ENCODE measurements at places on chromosomes 12 and 14.

DNA sequence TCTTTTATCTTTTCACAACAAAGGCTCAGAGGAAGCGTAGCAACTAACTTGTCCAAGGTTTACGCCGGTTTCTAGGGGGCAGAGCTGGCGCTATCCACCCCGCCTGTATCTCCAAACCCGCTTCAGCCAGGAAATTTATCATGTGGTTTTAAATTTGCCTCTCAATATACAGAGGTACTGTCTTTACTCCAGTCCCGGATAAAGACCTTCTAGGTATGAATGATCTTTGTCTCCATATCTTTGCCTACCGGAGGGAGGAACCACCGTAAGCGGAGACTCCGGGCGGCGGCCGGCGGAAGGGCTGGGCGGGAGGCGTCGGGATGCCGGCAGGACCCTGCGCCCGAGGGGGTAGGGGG lies 693 bp upstream of the RIMKLB start:
- no peak for DNase-seq

- no peak for DNase-seq
Observed at GRCh38 chr12:118842866-118843265, 138.5 kb upstream of the SRRM4 start.

- no peak for DNase-seq
Observed at GRCh38 chr12:78865516-78865915, 942 bp downstream of the SYT1 start.

DNA sequence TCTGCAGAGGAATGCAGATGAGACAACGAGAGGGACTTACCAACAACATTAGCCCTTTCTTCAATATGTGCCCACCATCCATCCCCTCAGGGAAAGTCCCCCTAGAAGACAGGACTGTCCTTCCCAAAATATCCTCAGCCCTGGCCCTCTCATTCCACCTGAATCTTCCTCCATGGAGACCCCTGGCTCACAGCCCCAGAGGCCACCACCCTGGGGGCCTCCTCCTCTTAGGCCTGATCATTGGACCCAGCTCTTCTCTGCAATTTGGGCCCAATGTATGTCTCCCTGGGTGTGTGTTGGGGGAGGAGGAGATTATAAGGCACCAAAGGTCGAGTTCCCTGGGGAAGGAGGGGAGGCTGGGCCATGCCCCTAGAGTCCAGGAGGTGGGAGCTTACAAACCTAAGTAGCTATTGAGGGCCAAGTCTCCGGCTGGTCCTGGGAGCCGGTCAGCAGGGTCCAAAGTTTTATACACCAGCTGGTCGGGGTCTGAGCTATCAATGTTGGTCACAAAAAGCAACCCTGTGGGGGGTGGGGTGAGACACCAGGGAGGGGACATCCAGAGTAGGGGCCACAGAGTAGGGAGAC lies 8.1 kb downstream of the ITGA7 start:
- no peak for DNase-seq

DNA sequence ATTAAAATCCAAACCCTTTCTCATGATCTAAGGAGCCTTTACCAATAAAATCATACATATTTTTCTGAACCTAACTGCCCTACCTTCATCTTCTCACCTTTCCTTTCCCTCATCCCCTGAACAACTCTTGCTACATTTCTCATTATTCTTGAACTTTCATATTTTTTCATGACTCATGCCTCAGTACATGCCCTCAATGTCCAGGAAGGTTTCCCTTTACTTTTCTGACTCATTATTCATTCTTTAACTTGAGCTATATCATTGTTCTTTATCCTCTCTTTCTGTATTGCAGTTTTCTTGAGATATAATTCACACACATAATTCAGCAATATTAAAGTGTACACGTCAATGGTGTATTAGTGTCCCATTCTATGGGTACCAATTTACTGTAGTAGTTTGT lies 231.0 kb downstream of the ALG10B start:
- no peak for DNase-seq
